Putamen (tissue), 1 donor: ENCODE measurements at places on chromosomes 2 and 18.

DNA sequence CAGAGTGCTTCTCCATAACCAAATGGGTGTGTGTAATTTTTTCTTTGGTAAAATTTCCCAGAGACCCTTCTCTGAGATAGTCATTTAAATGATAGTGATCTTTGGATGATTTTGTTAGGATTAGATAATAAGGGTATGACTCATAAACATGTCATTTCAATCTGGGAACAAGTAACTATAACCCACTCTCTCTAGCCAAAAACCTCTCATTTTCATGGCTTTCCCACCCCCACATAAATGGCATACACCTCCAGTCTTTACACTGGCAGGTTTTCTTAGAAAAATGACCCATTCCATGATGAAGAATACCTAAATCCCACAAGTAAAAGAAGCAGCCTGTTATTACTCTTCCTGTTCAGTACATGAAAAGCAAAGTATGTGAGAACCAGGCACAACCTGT, 572.0 kb upstream of the ZEB2 start:
- DNase-seq = no peak

DNA sequence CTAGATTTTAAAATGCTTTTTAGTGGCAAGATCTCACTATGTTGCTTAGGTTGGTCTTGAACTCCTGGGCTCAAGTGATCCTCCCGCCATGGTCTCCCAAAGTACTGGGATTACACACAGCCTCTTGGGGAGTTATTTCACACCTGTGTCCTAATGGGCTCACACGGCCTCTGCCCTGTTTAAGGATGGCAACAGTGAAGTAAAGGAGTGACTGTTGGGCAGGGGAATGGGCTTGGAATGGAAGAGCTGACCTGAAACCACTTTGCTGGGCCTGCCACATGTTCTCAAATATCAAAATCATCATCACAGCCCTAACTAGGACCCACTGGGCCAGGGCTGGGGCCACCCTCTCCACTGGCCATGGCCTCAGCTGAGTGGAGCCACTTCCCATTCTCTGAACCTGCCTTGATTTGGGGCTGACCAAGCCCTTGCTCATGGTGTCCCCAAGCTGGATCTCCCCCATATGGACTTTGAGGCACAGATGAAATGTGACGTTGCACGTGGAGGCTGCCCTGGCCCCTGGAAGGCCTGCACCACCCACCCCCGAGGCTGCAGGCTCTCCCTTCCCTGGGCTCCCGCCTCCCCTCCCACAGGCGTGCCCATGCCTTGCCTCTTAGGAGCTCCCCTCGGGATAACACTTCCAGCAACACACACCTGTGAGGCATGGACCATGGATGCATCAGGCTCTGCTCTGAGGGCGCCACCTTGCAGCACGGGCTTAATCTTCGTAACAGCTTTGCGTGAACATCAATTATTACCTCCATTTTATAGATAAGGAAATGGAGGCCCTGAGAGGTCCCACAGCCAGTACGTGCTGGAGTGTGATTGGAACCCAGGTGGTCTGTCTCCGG, 71.8 kb upstream of the SMAD7 start:
- DNase-seq = no peak

- no peak for DNase-seq
These were observed 1.3 kb downstream of the ADCYAP1 start for GRCh38 chr18:905948-906415.

- DNase-seq = no peak
These were observed 31.1 kb downstream of the EFR3B start for GRCh38 chr2:25073025-25073424.

- DNase-seq = no peak
These were observed 628.6 kb downstream of the NR4A2 start for GRCh38 chr2:155703917-155704316.

- DNase-seq = no peak
These were observed 122.6 kb downstream of the SMAD7 start for GRCh38 chr18:48828194-48828545.

GRCh38 chr2:200735061-200735460, 76.6 kb upstream of the BZW1 start:
- DNase-seq = peak; percentile 89

- DNase-seq = no peak
These were observed 211.3 kb upstream of the HDAC4 start for GRCh38 chr2:239612133-239612532.

- no peak for DNase-seq
These were observed 319.5 kb upstream of the HNMT start for GRCh38 chr2:137644731-137645130.

DNA sequence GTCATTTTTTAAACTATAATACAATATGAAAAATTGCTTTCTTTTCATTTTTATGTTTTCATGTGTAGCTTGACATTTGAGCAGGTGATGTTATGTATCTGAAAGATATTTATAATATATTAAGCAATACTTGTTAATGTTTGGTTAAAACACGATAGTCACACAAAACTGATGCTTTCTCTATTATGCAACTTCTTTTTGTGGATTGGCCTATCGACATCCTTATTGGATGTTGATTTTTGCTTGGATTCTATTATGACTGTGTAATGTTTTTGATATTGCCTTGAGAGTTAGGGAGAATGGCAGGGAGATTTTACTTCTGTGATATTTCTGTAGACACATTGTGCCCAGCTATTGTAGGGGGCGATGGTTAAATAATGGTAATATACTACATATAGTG, 128.0 kb downstream of the ZNF407 start:
- DNase-seq = no peak

DNA sequence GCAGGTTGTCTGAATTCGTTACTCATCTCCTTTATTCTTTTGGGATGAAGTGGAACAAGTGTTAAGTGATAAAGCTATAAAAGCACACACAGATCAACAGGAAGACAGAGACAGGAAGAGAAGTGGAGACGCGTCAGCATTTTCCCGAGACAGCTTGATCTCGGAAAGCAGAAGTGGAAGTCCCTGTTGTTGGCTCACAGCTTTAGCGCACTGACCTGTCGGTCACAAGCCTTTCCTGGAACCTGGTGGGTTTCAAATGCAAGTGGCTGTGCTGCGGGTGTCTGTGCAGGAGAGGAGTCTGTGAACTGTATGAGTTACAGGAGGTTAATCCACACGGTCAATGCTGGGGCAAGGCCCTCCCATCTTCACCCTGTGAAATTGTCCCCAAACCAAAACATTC, 116.6 kb upstream of the PELI1 start:
- DNase-seq = peak; percentile 57

DNA sequence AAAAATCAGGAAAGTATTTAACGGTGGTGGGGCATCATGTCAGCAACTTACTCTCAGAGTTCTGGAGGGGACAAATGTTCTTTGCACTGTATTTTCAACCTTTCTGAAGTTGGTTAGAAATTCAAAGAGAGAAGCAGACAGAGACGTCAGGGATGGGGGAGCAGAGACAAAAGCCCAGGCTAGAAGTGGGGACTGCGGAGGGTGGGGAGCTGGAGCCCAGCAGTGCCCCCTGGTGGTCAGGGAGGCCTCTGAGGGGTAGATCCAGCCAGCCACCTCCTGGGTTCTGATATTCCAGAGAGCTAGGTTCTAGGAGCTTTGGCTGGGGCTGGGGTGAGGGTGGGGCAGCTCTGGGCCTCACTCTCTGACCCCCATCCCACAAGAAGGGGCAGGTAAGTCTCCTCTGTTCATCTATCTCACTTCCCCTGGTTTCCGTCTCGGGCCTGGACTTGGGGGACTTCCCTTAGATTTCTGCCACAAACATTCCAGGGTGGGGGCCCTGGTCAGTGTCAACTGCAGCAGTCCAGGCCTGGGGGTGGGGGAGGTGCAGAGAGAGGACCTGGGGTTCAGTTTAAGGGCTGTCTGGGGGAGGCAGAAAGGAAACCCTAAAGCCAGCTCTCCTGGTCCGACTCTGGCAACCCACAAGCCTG, 8.9 kb downstream of the TNS1 start:
- no peak for DNase-seq

GRCh38 chr18:73901566-73901965, 246.1 kb downstream of the FBXO15 start:
- no peak for DNase-seq

DNA sequence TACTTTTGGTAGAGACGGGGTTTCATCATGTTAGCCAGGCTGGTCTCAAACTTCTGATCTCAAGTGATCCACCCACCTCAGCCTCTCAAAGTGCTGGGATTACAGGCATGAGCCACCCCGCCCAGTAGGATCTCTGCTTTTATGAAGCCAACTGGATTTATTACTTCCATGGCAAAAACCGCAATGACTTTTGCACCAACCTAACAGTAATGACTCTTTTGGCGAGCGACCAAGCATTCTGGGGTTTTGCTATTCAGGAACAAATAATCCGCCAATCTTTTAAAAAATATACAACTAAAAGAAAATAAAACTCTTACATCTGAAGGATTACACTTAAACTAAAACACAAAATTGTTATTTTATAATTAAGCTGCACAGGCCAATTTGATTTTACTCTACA, 260.6 kb downstream of the ZEB2 start:
- no peak for DNase-seq

DNA sequence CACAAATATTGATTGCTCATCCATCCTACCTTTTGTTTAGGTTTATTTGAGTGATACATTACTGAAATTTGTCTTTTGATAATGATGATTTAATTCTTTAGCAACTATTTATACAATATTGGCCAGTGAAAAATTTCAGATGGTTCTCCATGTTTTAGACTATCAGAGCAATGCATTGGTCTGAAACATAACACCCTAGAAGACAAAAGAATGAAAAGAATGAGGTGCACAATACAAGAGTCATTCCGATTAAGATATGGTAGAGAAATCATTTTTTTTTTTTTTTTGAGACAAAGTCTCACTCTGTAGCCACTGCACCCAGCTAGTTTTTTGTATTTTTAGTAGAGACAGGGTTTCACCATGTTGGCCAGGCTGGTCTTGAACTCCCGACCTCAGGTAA, 197.4 kb upstream of the FAM98A start:
- DNase-seq = no peak

DNA sequence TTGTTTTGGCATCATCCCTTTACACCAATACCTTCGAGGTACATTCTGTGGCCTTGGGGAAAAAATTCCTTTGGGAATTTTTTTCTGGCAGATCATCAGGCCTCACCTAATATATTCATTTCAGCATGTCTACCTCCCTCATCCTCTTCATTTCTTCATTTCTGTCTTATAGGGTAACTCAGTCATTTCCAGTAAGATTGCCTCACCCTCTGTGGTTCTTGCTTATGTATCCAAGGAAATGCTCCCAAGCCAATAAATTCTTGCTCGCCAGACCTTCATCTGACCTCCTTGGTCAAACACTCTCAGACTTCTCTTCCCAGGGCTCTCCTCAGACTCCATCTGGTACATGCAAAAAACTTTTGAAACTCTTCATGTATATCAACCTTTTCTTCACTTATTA, 265.6 kb downstream of the TMX3 start:
- no peak for DNase-seq

- no peak for DNase-seq
These were observed 129.5 kb downstream of the FAM124B start for GRCh38 chr2:224272237-224272910.

GRCh38 chr18:44497757-44498490, 182.8 kb upstream of the SETBP1 start:
- no peak for DNase-seq

DNA sequence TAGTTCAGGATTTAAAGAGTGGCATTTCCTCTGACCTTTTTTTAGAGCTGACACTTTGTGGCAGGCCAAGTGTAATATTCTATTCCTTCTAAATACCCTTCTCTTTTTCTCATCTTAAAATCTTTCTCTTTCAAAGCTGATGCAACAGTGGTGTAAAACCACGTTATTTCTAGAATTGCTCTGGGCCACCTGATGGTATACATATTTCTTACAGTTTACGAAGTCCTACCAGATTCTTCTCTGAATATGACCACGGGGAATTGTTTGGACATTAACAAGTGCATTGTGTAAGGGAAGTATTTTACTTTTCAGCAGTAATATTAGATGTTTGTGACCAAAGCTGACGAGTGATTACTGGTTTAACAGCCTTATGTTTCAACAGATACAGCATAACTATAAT, 109.9 kb downstream of the PTPRM start:
- no peak for DNase-seq

DNA sequence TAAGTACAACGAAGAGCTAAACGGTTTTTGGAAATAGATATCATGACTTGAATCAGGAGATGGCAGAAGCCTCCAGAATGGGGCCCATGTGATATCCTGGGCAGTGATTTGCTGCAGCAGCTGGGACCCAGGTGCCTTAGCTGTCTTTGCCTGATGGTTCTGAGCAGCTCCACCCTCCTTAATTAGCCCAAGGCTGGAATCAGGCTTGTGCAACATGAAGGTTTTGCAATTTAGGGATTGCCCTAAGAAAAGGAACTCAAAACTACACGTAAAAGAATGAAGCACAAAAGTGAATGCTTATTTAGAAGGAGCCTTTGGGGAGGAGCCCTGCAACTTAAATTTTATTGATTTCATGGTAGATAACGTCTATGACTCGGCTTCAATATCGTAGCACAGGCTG, 17.3 kb upstream of the CNDP2 start:
- DNase-seq = no peak

DNA sequence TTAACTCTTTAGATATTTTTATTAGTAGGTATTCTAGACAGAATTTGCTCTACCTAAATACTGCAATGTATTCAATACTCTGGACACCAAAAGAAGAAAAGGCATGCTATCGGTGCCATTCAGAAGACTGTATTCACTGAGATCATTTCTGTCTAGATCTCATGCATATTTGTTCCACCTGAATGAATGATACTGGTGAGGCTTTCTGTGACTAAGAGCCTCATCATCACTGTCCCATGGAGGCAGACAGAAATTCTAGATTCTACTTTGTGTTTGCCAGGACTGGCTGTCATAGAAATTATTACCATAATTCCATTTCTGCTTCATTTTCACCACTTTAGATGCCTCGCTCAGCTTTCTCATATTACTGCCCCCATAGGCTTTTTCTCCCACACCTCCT, 340.7 kb downstream of the MBD2 start:
- no peak for DNase-seq
